ENCODE measurements at places on chromosomes 6 and 20.
A peak's percentile ranks its signal among the peaks of the same experiment; 100 is the strongest.

GRCh38 chr20:13259921-13260320 lies 38.8 kb downstream of the ISM1 start:
- DNase-seq = no peak

DNA sequence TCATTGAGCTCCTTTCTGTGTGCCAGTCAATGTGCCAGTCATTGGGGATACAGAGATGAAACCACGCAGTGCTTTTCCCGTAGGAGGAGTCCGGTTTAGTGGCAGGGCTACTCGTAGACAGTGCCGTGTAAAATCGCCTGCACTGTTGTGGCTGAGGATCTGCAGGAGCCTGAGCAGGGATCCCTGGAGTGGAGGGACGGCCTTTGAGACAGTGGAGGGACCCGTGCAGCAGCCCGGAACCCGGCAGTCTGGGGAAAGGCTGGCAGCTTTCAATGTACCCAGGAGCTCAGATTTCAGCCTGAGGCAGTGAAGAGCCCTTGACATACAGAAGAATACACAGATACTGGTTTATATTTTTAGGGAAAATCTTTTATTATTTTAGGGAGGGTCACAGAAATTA lies 203.3 kb downstream of the ARID1B start:
- no peak for DNase-seq

GRCh38 chr20:38939686-38940085 lies 13.5 kb downstream of the FAM83D start:
- DNase-seq = no peak

DNA sequence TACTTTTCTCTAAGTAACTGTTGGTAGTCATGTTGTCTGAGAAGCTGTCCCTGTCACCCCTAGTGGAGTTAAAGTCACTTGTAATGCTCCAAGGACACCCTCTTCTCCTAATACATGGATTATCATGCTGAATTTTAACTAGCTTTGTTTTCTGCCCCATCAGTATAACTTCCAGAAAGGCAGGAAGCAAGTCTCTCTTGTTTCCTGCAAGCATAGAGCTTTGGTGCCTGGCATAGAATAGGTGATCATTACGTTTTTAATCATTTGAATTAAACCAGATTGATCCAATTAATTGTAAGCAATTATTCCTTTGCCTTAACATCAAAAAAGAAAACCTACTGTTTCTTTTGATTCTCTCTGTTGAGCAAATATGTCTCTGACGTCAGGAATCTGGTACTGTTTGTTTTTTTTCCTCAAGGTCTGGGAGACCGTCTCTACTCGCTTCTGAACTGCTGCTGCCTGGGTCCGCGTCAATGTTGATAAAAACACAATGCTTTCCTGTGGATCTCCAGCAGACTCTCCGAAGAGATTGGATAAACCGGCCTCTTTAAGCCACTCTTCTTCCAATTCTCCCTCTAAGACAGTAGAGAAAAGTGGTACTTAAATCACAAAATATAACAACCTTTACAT lies 71.8 kb downstream of the ARHGAP18 start:
- DNase-seq = peak; percentile 71

DNA sequence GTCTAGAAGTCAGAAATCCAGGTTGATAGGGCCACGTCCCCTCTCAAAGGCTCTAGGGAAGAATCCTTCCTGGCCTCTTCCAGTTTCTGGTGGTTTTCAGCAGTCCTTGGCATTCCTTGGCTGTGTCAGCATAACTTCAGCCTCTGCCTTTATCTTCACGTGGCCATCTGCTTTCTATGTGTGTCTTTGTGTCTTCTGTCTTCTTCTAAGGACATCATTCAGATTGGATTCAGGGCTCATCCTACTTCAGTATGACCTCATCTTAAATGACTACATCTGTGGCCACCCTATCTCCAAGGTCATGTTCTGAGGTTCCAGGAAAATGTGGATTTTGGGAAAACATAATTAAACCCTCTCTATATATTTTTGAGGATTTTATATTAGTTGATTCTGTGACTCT lies 23.0 kb downstream of the C6orf89 start:
- DNase-seq = peak; percentile 45

DNA sequence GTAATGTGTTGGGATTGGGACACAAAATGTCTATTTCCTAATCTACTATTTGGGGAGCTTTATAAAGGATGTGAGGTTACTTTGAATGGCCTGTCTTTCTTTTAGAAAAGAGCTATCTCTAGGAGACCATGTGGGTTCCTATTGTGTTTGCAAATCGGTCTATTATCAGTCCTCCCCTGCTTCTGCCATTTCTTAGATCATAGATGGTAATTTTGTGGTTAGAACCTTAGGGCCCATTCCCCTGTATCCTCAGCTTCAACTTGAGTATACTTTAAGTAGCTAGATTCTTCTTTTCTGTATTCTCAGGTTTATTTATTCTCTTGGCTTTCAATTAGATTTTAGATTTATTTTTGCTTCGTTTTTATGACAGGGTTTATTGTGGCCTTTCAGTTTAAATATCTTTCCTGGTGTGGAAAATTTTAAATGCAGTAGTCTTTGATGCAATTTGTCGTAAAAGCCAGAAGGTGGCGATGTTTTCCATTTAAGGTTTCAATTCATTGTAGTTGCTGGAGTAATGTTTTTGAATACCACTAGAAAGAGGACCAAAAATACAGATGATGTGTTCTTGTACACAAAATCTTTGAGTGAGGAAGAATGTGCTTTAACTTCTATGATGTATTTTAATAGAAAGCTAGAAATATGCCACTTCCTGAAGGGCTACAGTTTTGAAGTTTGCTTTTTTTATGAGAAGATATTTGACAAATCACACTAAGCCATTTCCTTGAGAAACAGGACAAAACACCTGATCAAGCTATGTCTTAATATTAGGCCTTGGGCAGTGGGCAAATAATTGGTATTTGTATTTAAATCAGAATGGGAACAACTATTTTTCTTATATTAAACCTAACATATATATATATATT lies 20.3 kb downstream of the TBPL1 start:
- DNase-seq = peak; percentile 64

DNA sequence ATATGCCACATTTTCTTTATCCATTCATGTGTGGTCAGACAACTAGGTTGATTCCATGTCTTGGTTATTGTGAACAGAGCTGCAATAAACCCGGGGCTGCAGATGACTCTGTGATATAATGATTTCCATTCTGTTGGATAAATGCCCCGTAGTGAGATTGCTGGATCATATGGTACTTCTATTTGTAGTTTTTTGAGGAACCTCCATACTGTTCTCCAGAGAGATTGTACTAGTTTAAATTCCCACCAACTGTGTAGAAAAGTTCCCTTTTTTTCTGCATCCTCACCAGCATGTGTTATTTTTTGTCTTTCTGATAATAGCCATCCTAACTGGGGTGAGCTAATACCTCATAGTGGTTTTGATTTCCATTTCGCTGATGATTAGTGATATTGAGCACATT lies 62.2 kb upstream of the MAP3K4 start:
- DNase-seq = no peak

- DNase-seq = no peak
Measured at GRCh38 chr6:107793191-107793590, 30.9 kb downstream of the SCML4 start.

- DNase-seq = peak; percentile 84
Measured at GRCh38 chr6:34986845-34987246, 97.8 kb downstream of the ANKS1A start.

DNA sequence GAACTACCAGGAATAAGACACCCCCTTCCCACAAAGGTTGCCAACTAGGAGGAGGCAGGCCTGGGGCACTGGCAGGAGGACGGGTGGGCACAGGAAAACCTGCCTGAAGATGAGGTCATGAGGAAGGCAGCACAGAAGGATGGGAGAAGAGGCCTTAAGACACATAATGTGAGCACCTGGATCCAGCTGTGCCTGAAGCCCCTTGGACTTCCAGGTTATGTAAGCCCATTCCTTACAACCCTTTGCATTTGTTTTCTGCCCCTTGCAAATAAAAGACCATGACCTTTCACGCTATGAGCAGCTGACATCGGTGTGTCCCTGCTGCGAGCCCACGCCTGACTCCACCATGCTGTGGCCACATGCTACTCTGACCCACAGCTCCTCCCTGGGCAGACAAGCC lies 23.4 kb downstream of the KCNQ2 start:
- no peak for DNase-seq

DNA sequence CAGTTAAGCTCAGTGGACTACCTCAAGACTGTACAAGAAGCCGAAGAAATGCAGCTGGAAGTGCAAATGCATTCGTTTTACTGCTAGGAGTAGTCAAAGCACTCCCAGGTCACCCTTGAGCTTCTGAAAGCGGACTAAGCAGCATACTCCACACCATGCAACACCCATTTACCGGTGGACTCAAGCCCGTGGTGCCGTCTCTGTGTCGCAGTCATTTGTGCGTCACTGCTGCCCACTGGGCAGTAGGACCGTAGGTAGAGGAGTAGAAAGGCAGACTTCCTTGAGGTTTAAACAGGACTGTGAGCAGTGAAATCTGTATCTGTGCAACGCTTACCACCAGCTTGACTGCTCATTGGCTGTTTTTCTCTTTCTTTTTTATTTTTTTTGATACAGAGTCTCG lies 89.0 kb upstream of the FAM8A1 start:
- DNase-seq = no peak

- DNase-seq = peak; percentile 91
Measured at GRCh38 chr20:63698739-63699465, 2.5 kb downstream of the TNFRSF6B start.

- no peak for DNase-seq
Measured at GRCh38 chr20:37450344-37450743, 70.7 kb upstream of the NNAT start.

GRCh38 chr6:347951-348859 lies 43.3 kb upstream of the IRF4 start:
- DNase-seq = no peak

- DNase-seq = no peak
Measured at GRCh38 chr6:168434505-168434904, 6.5 kb upstream of the SMOC2 start.

DNA sequence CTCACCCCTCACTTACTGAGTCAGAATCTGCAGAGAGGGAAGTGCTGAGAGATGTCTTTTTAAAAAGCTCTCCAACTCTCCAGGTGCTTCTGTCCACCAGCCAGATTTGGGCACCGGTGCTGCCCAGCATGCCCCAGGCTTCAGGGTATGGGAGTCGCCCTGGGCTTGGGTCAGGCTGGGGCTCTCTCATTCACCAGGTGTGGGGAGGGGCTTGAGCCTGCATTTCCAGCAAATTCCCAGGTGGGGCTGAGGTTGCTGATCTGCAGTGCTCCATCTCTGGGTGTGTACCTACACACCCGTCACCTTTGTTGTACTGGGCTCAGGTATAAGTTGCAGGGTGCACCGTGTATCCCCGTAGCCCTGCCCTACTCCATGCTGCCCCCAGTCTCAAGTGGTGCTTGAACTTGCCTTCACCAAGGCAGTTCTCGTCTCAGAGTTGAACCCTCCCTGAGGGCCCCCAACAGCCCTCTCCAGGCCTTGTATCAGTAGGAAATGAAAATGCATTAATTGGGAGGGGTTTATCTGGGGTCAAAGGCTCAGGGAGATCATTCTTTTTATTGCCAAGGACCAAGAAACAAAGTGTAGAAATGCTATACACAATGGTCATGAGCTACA lies 23.5 kb downstream of the PPP1R3G start:
- no peak for DNase-seq

- peak; percentile 87 for DNase-seq
Measured at GRCh38 chr6:150004783-150005717, 20.3 kb downstream of the RAET1L start.
